ENCODE measurements at places on chromosomes 13 and 19. TPM values are rescaled to one million over a fixed set of nuclear protein-coding genes. Genes with fewer than 3 reads are reported as not detected.

The KLK4 gene
- total RNA-seq, result 0.59 TPM

The PDX1 gene
- total RNA-seq, result not detected

GRCh38 chr13:112131713-112132113 lies 64.8 kb downstream of the SOX1 start:
- no peak for DNase-seq

GRCh38 chr19:13646758-13647157 lies 117.6 kb upstream of the MRI1 start:
- no peak for DNase-seq

DNA sequence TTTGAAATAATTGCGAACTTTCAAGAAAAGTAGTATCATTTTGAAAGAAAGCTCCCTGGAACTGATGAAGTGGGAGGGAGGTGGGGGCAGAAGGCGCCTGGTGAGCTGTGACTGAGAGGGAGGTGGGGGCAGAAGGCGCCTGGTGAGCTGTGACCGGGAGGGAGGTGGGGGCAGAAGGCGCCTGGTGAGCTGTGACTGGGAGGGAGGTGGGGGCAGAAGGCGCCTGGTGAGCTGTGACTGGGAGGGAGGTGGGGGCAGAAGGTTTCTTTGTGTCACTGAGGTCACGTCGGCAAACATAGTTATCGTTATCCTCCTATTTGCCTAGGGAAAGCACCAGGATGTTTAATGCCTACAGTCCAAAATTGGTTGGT lies 24.2 kb downstream of the C2CD4C start:
- DNase-seq, result no peak

The TRAPPC5 gene
- 32.7 TPM for total RNA-seq

DNA sequence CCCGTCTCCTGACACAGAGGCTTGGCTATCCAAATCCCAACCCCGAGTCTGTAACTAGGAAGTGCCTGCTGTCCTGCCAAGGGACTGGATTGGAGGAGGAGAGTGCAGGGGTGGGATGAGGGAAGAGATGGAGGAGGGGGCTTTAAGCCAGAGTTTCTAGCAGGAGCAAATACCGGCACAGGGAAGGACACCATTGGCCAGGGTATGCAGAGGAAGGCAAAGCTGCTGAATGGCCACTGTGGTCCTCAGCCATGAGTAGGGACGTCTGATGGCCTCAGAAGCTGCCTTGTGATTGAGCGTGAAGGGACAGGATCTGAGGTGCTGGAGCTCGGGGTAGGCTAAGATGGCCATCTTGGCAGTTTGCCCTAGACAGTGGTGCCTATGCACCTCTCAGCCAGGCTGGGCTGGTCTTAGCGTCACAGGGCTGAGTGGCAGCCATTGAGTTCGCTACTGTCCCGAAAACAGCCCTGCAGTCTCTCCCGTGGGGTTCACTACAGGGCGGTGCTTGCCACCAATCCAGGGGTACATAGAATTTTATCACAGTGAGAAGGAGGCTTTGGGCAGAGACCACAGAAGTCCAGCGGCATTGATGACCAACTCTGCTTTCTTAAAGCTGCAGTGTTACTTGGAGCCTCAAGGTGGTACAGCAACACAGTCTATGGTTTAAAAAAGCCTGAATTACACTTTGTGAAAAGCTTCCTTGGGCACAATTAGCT lies 61.8 kb downstream of the AKAP11 start:
- no peak for DNase-seq

The PLPPR3 gene
- not detected for total RNA-seq

DNA sequence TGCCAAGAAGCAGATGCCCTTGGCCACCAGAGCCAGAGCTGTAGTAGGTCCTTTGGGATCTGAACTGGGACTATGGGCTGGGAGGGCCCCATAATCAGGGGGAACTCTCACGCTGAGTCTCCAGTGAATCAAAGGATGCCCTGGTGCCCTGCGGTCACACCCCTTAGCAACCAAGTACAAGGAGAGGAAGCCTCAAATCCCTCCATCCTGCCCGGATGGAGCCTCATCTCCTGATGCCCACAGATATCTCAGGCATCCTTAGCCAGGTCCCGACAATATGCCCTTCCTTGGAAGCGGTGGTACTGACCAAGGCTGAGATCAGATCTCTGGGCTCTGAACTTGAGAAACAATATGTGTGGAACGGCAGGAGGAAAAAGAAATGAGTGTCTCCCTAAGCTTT lies 1.7 kb downstream of the PLEKHA4 start:
- no peak for DNase-seq

The SLC8A2 gene
- not detected for total RNA-seq

The U2AF1L4 gene
- total RNA-seq, result 51.1 TPM

DNA sequence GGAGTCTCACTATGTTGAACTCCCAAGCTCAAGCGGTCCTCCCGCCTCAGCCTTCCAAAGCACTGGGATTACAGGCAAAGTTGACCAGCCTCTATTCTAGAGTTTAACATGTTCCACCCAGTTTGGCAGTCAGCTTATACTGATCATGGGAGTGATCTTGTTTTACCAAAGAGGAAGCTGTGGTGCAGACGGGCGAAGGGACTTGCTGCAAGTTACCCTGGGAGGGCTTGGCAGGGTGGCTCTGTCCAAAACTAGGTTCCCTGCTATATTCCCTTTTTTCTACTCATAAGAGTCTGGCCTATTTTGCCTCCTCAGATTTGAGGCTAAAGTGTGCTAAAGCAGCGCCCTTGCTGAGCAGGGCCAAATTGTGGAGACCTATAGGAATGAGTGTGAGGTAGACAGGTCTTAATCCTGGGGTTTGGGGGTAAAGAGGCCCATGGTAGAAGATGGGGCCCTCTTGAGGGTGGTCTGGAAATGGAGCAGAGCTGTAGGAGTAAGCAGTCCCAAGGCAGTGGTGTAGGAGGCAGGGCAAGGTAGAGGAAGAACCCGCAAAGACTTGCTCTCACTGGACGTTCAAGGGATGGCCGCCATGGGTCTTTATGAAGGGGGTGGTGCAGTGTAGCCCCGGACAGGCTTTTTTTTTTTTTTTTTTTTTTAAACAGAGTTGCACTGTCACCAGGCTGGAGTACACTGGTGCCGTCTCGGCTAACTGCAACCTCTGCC lies 3.3 kb downstream of the RPS19 start:
- DNase-seq, result no peak

DNA sequence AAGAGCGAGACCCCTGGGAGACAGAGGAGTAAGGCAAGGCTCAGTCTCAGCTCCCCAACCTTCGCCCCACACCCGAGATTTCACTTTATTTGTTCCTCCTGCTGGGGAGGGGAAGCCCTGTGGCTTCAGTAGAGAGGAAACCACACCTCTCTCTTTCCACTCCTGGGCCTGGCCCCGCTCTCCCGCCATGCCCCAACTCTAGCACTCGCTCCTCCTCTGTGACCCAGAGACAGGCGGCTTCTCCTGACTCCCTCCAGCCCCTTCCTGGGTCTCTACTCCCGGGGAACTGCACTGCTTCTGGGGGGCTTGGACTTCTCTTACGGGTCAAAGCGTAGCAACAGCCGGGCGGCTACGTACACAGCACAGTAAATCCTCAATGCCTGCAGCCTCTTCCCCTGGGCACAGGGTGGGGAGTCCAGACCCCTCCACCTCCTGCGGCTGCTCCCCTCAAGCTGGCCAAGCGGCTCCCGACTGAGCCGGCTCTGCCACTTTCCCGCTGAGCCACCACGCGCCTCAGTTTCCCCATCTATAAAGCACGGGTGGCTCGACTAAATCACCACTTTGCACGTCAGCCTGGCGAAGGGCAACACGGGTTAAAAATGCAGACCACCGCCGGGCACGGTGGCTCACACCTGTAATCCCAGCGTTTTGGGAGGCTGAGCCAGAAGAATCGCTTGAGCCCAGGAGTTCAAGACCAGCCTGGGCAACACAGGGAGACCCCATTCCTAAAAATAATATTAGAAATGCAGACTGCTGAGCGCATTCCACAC lies 1.4 kb downstream of the RNF126 start:
- DNase-seq, result no peak

- no peak for DNase-seq
Observed at GRCh38 chr13:26867451-26868091, 107.0 kb upstream of the GPR12 start.

DNA sequence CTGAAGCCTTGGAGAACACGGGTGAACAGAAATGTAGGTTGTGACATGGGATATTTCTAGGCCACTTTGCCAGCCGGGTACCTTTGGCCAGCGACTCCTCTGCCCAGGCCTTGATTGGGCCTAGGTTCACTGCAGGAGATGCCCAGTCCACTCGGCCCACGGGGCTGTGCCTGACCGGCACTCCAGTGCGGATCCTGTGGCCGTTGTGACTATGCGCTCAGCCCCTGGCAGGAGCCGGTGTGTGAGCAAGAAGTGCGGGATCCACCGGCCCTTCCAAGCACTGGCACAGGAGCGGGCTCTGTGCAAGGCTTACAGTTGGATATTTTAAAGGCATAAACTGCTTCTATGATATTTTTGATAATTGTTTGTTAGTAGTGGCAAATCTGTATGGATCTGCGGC lies 1042.5 kb upstream of the PCDH9 start:
- DNase-seq, result no peak

The NCR1 gene
- total RNA-seq, result 4.6 TPM

GRCh38 chr13:99322297-99323103 lies 15.3 kb upstream of the GPR183 start:
- DNase-seq, result no peak

- DNase-seq, result no peak
Observed at GRCh38 chr19:51146751-51147150, 4.7 kb downstream of the SIGLEC7 start.

The MADCAM1 gene
- total RNA-seq, result 0.21 TPM

DNA sequence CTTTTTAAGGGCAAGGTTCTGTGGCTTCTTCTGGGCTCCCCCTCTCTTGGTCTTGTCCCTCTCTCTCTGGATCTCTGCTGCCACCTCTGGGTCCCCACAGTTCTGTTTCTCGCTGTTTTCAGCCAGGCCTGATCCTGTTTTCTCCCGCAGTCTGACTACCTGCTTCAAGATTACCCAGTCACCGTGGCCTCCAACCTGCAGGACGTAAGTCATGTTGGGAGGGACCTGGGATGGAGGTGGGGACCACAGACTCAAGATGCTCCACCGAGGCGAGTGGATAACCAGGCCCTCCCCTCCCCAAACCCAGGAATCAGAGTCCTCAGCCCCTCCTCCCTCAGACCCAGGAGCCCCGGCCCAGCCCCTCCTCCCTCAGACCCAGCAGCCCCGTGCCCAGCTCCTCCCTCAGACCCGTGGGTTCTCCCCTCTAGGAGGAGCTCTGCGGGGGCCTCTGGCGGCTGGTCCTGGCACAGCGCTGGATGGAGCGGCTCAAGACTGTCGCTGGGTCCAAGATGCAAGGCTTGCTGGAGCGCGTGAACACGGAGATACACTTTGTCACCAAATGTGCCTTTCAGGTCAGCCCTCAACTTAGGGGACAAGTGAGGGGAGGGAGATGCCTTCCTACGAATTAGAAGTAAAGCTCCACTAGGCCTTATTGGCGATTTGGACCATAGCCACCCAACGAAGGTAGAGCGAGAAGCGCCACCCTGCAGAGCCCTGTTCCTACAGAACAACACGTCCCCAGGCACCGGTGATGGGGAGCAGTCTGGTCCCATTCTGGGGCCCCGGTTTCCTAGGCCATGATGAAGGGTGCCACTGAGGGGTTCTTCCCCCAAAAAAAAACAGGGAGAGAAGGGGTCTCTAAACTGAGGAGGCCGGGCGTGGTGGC lies 2.2 kb downstream of the FLT3LG start:
- no peak for DNase-seq

The DPF1 gene
- total RNA-seq, result not detected

GRCh38 chr19:15045506-15045905 lies 3.8 kb upstream of the CASP14 start:
- no peak for DNase-seq

- no peak for DNase-seq
Observed at GRCh38 chr13:67130444-67130843, 99.7 kb downstream of the PCDH9 start.
